ENCODE measurements at places on chromosomes 2 and 18. TPM values are rescaled to one million over a fixed set of nuclear protein-coding genes. Genes with fewer than 3 reads are reported as not detected.

- DNase-seq: peak; percentile 18
- H3K36me3 ChIP-seq: peaks cover 34% of the 10 kb centered on the region
- no peak overlapping the region for H3K4me3 ChIP-seq
Measured at GRCh38 chr2:33380001-33380609, 96.3 kb upstream of the RASGRP3 start.

DNA sequence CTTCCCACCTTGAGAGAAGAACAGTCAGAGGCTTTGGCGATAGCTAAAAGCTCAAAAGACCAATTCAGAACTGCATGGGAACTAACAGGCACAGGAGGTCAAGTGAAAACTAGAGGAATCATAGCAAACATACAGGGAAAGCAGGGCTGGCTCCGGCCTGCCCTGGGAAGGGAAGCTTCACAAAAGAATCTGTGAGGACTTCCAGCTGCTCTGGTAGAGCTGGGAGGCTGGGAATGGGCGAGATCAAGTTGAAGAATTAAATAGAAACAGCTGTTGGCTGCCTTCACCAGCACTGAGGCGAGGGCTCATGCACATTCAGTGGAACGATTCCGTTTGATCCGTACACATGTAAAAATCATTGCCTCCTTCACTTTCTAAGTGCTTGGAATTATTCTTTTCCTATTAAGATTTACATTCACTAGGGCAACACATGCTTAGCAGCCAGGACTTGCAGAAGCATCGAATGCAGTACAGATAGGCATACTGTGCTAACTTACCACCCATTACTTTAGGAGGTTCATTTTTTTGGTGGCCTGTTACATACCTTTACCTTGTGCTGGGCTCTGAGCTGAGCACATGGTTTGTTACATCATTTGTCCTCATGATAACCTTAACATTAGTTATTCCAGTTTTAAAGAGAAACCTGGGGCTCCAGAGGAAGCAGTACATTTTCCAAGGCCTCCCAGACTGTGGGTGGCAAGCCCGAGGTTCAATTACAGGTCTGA is 125.4 kb upstream of the RNF152 start:
- H3K36me3 ChIP-seq: no peaks in the 10 kb centered on the region
- H3K4me3 ChIP-seq: no peak overlapping the region
- H3K27me3 ChIP-seq: no peaks in the 10 kb centered on the region
- H3K4me1 ChIP-seq: no peaks in the 10 kb centered on the region
- no peak overlapping the region for H3K27ac ChIP-seq
- no peak for DNase-seq

DNA sequence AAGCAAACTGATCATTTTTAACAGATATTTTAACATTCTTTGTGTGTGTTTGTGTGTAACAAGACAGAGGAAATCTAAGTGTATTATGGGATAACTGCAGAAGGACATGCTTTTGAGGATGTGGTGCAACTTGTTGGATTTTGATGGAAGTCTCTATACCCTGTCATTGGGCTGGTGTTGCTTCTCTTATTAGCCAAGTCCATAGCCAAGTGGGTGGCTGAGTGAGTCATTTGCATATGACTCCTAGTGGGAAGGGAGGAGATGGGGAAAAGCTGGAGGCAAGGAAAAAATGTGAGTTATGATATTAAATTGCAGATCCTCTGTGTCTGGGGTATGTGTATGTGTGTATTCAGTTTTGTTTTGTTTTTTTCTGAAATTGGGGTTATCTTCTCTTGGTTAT is 879.9 kb downstream of the DCC start:
- no peaks in the 10 kb centered on the region for H3K27me3 ChIP-seq
- H3K27ac ChIP-seq: no peak overlapping the region
- DNase-seq: peak; percentile 23
- no peaks in the 10 kb centered on the region for H3K36me3 ChIP-seq

GRCh38 chr2:231928481-231928880 is 2.3 kb upstream of the NPPC start:
- H3K4me1 ChIP-seq: no peaks in the 10 kb centered on the region
- no peak overlapping the region for H3K4me3 ChIP-seq
- H3K36me3 ChIP-seq: no peaks in the 10 kb centered on the region
- peaks cover 49% of the 10 kb centered on the region for H3K27me3 ChIP-seq
- no peak for DNase-seq

DNA sequence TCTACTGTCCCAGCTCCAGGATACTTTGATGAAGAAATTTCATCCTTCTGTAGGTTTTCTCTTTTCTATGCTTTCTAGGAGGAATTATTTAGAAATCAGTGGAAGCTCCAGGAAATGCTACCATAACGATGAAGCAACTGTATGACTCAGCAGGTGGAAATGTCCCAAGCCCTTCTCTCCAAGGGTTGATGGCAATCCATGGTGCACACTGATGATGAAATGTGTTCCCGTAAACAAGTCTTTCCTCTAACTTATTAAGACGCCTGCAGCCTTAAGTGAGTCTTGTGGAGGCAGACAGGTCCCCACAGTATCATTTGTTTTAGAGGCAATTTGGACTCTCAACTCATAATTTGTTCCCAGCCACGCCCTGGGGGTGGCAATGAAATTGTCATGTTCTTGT is 777.6 kb upstream of the SOX11 start:
- H3K4me1 ChIP-seq: peaks cover 38% of the 10 kb centered on the region
- DNase-seq: peak; percentile 98
- H3K4me3 ChIP-seq: no peak overlapping the region
- no peak overlapping the region for H3K27ac ChIP-seq
- H3K36me3 ChIP-seq: no peaks in the 10 kb centered on the region

CD8A gene
- total RNA-seq: not detected

- H3K36me3 ChIP-seq: no peaks in the 10 kb centered on the region
- H3K27ac ChIP-seq: no peak overlapping the region
- H3K4me3 ChIP-seq: no peak overlapping the region
- peak; percentile 37 for DNase-seq
- H3K27me3 ChIP-seq: peaks cover 39% of the 10 kb centered on the region
Measured at GRCh38 chr18:11154368-11154989, 5.1 kb upstream of the PIEZO2 start.

HOXD4 gene
- total RNA-seq: not detected

DSC2 gene
- total RNA-seq: 17.6 TPM

DNA sequence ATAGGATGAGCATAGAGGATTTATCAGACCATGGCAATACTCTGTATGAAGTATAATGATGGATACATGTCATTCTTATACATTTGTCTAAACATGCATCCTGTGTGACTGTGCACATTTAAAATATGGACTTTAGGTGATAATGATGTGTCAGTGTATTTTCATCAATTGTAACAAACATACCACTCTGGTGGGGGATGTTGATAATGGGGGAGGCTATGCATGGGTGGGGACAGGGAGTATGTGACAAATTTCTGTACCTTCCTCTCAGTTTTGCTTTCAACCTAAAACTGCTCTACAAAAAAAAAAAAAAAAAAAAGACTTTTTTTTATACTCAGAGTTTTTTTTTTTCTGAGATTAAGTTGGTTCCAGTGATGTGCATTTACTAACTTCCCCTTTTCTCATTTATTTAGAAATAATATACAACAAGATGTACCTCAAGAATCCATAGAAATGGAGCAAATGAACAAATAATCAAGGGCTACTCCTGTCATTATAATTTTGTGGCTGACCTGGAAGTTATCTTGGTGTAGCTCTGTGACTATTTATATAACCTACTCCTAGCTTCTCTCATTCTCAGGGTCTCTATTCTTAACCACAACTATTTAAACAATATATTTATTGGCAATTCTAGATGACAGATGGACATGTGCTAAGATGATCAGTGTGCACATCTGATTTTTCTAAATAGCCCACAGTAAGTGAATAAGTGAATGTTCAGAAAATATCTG is 108.9 kb upstream of the ITGA4 start:
- DNase-seq: no peak
- H3K4me3 ChIP-seq: no peak overlapping the region
- no peaks in the 10 kb centered on the region for H3K27me3 ChIP-seq
- H3K4me1 ChIP-seq: no peaks in the 10 kb centered on the region
- H3K27ac ChIP-seq: no peak overlapping the region

SP140 gene
- not detected for total RNA-seq

DNA sequence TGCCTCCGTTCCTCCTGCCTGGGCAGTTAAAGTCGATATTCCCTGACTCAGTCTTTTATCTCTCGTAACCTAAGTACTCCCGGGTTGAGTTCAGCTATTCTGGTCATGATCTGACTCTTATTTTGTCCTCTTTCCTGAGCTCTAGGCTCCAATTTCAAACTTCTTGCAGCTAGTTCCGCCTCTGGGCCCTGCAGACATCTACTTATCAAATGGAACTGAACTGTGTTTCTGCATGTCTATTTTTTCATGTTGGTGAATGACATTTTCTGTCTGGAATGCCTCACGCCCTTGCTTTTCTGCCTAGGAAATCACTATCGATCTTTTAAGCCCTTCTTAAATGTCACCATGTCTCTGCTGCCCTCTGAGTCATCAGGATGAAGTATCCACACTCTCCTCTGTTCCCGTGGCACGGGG is 101.5 kb downstream of the VAPA start:
- H3K27ac ChIP-seq: no peak overlapping the region
- no peak for DNase-seq
- H3K27me3 ChIP-seq: no peaks in the 10 kb centered on the region
- no peak overlapping the region for H3K4me3 ChIP-seq

C2orf66 gene
- 0.98 TPM for total RNA-seq

GRCh38 chr2:129276978-129277584 is 702.4 kb upstream of the RAB6C start:
- no peaks in the 10 kb centered on the region for H3K27me3 ChIP-seq
- no peaks in the 10 kb centered on the region for H3K36me3 ChIP-seq
- H3K27ac ChIP-seq: no peak overlapping the region
- no peaks in the 10 kb centered on the region for H3K4me1 ChIP-seq

FSHR gene
- not detected for total RNA-seq

CTIF gene
- total RNA-seq: 95.8 TPM

- H3K27ac ChIP-seq: no peak overlapping the region
- H3K4me1 ChIP-seq: no peaks in the 10 kb centered on the region
- peaks cover 13% of the 10 kb centered on the region for H3K36me3 ChIP-seq
- no peak overlapping the region for H3K4me3 ChIP-seq
- no peaks in the 10 kb centered on the region for H3K27me3 ChIP-seq
Measured at GRCh38 chr2:239328351-239329191, 72.2 kb downstream of the HDAC4 start.

DNA sequence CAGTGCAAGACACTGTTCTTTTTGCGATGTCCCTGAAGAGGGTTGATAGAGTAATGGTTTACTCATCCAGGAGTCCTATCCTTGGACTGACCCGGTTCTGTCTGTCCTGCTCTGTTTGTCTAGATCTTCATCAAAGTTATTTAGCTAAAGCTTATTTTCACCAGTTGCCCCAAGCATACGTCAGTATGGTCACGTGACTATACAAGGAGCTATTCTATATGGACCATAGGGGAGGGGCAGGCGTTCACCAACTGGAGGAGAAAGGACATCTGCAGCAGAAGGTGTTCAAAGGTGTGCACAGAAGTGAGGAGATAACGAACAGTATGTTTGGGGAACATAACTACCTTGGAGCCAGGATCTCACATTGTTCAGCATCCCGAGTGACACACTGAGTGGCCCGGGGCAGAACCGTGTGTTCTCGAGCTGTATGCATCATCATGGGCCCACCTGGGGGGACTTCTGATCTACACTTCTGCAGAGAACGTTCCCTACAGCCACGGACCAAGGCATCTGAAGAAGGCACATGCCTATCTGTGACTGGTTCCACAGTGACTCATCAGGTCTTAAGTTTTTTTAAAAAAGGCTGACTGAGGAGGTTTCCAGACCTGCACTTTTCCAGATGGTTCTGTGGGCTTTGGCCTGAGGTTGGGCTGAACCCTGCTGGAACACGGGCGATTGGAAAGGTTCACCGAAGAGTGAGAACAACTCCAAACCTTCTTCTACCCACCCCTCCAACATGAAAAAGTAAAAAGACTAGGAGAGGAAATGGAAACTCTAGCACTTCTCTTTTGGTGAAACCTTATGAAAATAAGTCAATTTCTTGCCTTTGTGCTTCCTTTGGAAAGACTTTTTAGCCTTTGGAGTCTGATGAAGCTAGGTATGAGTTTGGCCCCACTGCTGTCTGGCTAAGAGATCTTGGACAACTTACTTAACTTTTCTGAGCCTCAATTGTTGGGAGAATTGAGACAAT is 68.6 kb upstream of the YWHAQ start:
- peak; percentile 48 for DNase-seq
- no peak overlapping the region for H3K27ac ChIP-seq
- H3K36me3 ChIP-seq: no peaks in the 10 kb centered on the region
- peaks cover 25% of the 10 kb centered on the region for H3K4me1 ChIP-seq
- H3K27me3 ChIP-seq: no peaks in the 10 kb centered on the region

- peaks cover 65% of the 10 kb centered on the region for H3K36me3 ChIP-seq
- no peak overlapping the region for H3K4me3 ChIP-seq
- H3K27me3 ChIP-seq: no peaks in the 10 kb centered on the region
Measured at GRCh38 chr18:8381821-8382459, 227.3 kb upstream of the RAB12 start.

DNA sequence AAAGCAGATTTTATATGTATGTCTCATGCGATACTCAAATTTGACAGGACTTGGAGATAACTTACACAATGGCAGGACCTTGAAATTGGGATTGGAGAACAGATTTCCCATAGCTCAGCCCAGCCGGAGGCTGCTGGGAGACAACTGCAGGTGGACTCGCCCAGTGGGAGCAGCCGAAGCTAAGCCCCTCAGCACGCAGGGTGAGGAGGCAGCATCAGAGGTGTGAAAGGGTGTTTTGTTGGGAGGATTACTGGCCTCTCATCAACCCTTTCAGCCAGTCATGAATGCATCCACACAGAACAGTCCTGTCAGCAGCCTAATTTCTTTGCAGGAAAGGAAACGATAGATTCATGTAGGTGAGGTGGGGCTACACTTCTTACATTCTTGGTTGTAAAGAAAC is 110.4 kb upstream of the DYNAP start:
- H3K27me3 ChIP-seq: peaks cover 41% of the 10 kb centered on the region
- H3K4me3 ChIP-seq: no peak overlapping the region
- DNase-seq: no peak
- H3K27ac ChIP-seq: no peak overlapping the region

SPATA3 gene
- not detected for total RNA-seq

GRCh38 chr2:146785101-146785500 is 1059.7 kb upstream of the ACVR2A start:
- no peak overlapping the region for H3K4me3 ChIP-seq
- no peaks in the 10 kb centered on the region for H3K27me3 ChIP-seq
- no peaks in the 10 kb centered on the region for H3K4me1 ChIP-seq
- H3K27ac ChIP-seq: no peak overlapping the region

DNA sequence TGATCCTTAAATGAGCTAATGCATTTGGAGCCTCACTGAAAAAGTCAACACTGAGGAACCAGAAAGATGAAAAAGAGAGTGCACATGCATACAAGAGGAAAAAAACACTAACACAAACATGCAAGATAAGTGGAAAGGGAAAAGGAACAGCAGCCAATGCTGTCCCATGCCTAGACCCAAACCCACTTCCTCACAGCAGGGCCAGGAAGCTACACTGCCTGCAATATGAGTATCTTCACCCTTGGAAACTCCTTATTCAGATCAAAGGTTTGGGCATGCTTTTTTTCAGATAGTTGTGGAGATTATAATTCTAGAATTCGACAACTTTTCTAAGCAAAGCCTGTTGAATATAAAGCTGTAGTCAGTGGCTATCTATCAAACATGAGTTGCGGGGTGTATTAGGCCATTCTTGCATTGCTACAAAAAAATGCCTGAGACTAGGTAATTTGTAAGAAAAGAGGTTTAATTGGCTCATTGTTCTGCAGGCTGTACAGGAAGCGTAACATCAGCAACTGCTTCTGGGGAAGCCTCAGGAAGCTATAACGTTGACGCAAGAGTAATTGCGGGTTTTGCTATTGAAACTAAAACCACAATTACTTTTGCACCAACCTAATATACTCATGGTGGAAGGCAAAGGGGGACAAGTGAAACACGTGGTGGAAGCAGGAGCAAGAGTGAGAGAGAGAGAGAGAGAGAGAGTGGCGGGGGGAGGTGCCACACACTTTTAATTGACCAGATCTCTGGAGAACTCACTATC is 138.2 kb downstream of the MBD2 start:
- H3K27me3 ChIP-seq: no peaks in the 10 kb centered on the region
- H3K4me1 ChIP-seq: peaks cover 10% of the 10 kb centered on the region
- no peaks in the 10 kb centered on the region for H3K36me3 ChIP-seq
- no peak overlapping the region for H3K4me3 ChIP-seq

All from MCF 10A (cell line).